ENCODE measurements at places on chromosomes 11 and 22.

DNA sequence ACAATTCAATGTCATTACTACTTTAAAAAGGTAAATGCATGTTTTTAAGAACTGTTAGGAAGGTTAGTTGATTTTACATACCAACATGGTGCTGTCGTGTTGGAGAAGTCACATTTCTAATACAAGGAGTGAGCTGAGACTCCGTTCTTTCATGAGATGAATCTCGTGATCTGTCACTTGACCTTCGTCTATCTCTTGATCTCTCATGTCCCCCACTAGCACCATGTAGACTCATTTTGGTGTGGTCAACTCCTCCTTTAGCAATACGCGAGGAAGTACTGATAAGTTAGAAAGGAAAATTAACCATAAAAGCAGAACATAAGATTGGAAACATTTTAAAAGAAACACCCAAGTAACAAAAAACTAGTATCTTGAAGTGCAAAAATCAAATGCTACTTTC lies 41.5 kb downstream of the BTBD10 start:
- DNase-seq = no peak

DNA sequence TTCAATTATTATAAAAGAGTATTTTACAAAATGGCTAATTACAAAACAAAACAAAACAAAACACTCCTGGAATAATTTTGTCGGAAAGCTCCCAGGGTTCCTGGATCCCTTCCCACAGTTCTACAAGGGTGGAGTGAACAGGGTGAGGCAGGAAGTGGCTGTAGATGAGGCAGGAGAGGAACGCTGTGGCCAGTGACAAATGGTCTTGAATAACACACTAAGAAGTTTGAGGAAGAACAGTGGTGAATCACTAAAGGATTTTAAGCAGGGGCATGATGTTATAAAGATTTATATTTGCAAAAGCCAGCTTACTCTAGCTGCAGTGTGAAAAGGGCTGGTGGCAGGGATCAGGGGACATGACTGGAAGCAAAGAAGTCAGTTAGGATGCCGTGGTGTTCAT lies 33.8 kb upstream of the APOA1 start:
- no peak for DNase-seq

- DNase-seq = no peak
Observed at GRCh38 chr11:117428186-117428855, 100.7 kb downstream of the CEP164 start.

- no peak for DNase-seq
Observed at GRCh38 chr11:98835335-98835734, 185.4 kb upstream of the CNTN5 start.

- peak; percentile 97 for DNase-seq
Observed at GRCh38 chr11:64743591-64744543, at the start of gene RASGRP2. Gene RASGRP2 (minus strand): TSS chr11:64744142. CDS start chr11:64742866, 1,276 bp downstream.

DNA sequence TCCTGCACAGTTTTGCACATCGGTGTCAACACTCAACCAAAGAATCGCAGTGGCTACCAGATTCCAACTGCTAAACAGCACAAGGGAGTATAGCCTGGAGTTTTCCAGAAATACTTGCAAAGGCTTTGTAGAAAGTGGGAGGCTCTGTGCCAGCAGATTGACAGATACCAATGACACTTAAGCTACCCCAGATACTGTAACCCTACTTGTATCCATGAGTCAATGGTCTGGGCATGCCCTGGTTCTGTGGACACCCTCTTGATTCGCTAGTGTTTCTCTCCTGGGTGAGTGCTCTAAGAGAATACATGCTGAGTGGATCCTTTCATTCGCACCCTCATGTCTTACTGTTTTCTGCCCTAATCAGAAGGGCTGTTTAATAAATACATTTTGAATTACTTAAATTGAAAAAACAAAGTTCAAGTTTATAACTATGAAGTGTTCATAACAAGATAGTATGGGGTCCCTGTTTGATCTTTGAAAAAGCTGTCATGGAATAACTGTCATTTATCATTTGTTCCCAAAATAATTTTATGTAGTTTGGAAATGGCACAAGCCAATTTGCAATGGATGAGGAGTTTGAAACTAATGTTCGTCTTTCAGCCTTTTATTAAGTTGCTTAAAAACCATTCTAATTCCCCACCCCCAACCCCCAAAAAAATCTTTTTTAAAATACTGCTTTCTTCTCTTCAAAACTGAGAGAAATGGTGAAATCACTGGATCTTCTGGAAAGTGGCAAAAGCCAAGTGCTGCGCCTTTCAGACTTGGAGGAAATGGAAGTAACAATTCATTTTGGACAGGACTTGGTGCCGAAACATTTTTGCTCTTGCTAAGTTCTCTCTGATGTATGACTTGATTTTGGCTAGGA lies 600.5 kb upstream of the TENM4 start:
- DNase-seq = no peak

DNA sequence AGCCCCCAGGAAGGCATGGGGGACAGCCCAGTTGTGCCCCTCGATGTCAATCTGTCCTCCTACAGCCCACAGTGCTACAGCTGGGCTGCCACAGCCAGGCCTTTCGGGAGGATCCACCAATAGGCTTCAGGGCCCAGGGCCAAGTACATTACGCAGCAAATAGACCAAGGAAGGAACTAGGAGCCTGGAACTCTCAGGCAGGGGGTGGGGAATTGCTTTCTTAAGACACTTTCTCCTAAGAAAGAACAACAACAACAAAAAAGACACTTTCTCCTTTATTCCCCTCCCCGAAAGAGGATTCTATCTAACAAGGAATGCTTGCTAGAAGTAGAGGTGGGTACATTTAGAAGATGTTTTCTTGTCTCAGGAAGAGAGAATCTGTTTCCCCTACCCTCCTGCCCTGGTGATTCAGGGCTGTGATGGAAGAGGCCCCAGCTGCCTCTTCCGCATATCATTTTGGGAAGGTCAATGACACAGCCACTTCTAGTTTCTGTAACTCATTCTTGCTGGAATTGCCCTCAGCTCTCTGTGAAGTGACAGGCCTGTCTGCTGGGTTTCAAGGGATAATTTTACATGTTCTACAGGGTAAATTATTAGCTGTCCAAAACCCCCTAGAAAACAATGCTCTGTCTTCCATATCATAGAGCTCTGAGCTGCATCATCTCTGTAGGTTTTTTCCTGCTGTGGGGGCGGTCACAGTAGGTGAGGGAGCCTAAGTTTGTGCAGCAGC lies 6.0 kb upstream of the MALAT1 start:
- DNase-seq = no peak

- DNase-seq = no peak
Observed at GRCh38 chr11:103946793-103947545, 89.5 kb upstream of the DDI1 start.

- no peak for DNase-seq
Observed at GRCh38 chr22:35812600-35812999, 94.9 kb downstream of the APOL5 start.

DNA sequence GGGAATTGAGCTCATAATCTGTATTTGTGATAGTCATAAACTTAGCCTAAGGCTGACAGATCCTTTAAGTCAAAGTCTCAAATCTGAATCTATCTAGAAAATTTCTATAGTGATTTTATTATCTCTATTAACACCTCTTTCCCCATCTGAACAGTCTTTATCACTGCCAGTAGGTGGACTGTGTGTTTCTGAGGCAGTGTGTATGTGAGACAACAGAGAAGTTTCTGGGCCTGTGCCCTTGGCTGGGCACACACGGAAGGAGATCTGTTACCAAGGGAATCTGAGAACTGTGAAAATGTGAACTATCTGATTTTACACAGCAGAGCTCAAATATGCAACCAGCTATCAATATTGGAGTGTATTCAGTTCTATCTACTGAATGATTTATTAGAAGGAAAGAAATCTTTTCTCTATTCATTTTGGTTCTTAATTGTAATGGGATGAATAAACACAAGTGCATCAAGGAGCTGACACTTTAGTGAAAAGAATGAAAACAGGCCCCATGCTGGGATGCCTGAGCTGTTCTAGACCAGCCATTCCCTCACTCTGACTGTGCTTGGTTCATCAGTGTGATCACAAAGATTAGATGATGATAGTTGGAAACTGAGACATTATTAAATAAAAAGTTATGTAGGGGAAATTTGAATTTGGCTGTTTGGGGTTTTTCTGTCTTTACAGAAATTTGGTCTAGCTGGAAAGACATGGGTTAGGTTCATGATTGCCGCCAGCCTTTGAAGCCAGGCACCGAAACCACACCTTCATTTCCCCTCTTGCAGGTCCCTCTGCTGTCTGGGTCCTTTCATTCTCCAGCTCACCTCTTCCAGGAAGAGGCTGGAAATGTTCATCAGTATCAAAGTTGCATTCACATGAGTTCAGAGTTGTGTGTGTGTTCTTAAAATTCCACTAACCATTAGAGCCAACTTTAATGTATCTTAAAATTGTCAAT lies 68.1 kb downstream of the LIF start:
- peak; percentile 48 for DNase-seq

- no peak for DNase-seq
Observed at GRCh38 chr11:59610289-59610688, 5.3 kb downstream of the OSBP start.

- DNase-seq = no peak
Observed at GRCh38 chr22:33512908-33513307, 407.4 kb downstream of the LARGE1 start.

DNA sequence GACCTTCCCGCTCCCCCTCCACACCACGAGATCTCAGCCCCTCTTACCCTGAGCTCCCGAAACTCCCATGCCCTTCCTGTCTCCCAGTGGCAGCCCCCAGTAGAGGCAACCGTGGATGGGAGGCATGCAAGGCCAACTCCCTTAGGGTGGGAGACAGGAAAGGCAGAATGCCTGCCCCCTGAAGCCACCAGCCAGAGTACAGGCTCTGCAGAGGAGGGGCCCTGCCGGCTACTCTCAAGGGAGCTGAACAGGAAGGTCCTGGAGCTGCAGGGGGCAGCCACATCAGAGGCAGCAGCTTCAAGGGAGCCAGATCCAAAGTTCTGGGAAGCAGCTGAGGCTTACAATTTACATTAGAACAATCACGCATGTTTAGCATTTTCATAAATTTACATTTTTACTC lies 38.3 kb downstream of the PDE2A start:
- no peak for DNase-seq

DNA sequence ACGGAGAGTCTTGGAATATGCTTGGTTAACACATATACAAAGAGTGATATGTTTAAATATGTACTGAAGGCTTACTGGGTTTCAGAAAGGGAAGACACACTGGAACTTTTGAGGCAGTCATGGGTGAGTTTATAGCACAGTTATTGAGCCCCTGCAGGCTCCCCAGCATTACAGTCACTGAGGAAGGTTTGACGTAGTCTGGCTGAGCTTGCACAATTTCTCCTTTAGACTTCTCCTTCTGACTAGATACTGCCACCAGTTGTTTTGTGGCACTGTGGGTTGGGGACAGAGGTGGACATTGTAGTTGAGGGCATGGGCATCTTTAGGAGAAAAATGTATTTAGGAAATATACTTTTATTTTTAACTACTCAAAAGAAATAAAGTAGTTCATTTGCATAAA lies 285.4 kb downstream of the C11orf87 start:
- DNase-seq = no peak

- DNase-seq = no peak
Observed at GRCh38 chr22:49492741-49493251, 334.9 kb downstream of the BRD1 start.

DNA sequence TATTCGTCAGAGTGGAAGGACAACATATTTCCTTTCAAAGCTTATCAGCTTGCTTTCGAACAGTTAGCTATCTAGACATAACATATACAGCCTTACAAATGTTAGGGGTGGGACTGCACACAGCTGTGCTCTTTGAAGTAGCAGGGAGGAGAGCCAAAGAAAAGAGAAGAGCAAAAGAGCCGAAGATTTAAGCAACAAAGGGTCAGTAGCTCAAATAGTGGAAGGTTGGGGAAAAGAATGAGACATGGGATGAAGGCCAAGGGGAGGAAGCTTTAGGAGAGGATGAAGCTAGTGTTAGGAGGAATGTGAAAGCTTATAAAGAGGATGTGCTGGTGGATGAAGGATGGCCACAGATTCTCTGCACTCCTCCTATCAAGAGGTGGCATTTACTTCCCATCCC lies 31.8 kb upstream of the IGSF22 start:
- DNase-seq = no peak

GRCh38 chr11:26297189-26297975 lies 34.5 kb upstream of the ANO3 start:
- DNase-seq = no peak

DNA sequence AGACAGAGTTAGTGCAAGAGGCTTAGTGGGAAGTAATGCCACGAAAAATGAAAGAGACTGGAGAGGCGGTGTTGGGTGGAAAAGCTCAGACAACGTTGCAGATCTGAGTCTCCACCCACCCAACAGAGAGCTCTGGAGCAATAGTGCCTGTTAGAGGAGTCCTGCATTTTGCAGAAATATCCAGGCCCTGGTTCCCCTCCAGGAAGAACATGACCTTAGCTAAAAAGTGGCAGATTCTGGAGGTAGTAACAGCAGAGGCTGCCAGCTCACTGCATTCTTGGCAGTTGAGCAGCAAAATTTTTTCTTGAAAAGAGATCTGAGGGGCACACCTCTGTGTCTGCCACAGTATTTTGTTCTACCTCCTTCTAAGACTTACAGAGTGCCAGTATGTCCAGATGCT lies 27.7 kb upstream of the BIRC3 start:
- DNase-seq = no peak

DNA sequence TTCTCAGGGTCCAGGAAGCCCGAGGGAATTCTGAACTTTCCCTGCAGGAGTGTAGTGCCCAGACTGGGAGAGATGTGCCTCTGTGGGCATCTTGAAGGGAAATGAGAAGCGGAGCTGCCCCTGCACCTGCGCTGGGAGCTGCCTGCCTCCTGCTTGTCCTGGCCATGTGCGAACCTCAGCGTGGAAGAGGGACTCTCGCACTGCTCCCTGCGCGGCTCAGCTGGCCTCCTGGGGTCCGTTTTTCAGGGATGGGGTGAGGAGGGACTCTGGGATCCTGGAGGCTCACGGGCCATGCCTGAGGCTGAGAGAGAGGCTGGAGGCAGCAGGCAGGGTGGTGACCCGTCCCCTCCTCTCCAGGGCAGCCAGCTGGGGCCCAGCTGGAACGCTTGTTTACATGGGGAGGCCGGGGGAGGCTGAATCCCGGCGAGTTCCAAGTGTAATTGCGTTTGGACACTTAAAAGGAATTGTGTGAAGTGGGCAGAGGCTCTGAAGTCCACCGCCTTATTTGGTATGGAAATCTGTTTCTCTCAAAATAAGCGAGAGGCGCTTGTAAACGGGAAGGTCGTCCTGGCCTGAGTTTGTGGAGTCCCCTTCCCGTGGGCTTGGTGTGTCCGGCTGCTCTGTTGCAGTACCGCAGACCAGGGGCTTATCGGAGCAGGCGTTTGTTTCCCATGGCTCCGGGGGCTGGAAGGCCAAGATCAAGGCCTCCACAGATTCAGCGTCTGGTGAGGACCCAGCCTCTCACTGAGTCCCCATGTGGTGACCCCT lies 1.2 kb upstream of the MRGPRF start:
- DNase-seq = no peak

- DNase-seq = no peak
Observed at GRCh38 chr11:80827781-80828180, 1387.0 kb upstream of the TENM4 start.

GRCh38 chr11:17745023-17745772 lies 10.6 kb downstream of the KCNC1 start:
- no peak for DNase-seq

DNA sequence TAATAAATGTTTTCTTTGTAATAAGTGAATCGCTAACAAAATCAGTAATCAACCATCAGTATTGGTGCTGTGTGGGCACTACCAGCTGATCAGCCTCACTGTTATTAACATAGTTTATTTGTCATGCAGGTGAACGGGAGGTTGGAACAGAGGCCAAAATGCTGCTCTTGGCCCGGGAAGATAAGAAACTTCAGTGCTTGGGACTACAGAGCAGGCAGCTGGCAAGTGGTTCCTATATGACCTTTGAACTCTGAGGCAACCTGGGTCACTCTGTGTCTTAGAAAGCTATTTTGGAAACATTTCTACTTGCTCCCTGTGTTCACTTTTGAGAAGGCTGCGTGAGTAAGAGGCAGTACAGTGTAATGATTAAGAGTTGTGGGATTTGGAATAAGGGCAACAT lies 36.5 kb upstream of the DNAJB13 start:
- DNase-seq = no peak
